Activated naive CD4-positive, alpha-beta T cell treated with Interleukin-2 at 50 U/mL for 16 hours (primary cell): ENCODE measurements at places on chromosomes 7 and 10.

DNA sequence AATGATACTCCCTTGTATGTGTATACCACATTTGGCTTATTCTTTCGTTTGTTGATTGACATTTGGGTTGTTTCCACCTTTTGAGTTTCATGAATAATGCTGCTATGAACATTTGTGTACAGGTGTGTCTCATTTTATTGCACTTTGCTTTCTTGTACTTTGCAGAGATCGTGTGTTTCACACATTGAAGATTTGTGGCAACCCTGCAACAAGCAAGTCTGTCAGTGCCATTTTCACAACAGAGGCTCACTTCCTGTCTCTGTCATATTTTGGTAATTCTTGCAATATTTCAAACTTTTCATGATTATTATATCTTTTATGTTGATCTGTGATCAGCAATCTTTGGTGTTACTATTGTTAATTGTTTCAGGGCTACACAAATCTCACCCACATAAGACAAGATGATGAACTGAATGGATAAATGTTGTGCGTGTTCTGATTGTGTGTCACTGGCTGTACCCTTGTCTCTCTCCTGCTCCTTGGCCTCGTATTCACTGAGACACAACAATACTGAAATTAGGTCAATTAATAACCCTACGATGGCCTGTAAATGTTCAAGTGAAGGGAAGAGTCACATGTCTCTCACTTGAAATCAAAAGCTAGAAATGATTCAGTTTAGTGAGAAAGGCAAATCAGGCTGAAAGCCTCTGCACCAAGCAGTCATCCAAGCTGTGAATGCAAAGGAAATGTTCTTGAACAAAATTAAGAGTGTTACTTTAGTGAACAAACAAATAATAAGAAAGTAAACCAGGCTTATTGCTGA lies 133.6 kb upstream of the JCAD start:
- DNase-seq, result no peak

DNA sequence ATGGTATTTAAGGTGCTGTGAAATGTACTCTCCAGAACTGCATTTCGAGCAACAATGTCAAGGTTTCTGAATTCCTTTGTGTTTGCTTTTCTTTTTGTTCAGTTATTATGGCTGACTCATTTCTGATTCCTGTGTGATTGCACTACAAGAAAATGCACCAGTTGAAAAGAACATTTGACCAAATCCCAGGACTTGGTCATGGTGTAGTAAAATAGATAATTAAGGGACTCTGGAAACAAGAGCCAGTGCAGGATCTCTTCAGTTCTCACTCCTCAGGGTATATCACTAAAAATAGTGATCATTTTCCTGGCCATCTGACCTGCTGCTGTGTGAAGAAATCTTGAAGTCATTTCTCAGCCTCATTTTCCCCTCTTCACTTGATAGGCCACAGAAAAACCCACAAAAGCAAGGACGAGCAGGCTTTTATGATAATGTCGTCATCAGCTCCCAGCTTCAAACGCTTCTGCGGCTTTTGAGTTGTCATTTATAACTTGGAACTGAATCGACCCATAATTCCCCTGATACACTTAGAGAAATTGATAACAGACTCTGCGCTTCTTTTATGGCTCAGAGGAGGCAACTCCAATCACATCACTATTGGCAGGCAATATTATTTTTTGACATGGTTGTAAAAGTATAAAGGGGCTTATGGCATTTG lies 274.7 kb downstream of the HDAC9 start:
- DNase-seq, result no peak

- no peak for DNase-seq
Observed at GRCh38 chr10:52453501-52453900, 139.4 kb downstream of the DKK1 start.

DNA sequence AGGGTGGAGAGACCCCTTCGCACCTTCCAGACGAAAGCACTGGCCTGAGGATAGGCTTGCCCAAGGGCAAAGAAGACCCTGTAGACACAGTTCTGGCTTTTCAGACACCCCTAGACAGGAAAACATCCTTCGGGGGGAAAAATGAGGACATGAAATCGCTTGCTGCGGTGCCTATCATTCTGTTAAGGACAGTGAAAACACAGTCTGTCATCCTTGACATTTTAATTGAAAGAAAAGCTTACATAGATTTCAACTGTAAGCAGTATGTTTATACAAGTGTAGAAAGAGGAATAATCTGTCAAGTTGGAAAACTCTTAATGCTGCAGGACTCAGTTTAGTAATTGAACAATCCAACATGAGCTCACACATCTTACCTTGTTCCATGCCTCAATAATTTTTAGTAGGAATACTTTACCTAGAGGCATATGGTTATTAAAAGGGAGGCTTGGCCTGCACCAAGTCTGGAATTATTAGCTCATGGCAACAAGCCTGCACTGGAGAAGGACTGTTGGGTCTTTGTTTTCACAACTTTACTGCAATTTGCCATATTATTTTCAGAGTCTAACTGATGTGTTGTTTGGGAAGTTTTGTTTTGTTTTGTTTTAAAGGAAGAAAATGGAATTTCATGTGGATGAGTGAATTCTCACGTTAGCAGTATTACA lies 243.5 kb downstream of the TRIL start:
- no peak for DNase-seq

DNA sequence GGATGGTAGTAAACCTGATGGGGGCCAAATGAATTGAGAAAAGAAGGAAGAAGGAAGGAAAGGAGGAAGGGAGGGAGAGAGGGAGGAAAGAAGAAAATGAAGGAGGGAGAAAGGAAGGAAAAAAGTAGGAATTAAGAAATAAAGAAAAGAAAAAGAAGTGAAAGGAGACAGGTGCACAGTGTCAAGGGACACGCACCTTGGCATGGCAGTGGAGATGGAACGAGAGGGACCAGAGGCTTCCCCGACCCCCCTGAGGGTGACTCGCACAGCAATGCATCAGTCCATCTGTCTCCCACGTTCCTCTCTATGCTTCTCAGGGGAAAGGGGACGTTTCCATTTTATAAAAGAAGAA lies 199.6 kb downstream of the CXCL12 start:
- DNase-seq, result no peak

DNA sequence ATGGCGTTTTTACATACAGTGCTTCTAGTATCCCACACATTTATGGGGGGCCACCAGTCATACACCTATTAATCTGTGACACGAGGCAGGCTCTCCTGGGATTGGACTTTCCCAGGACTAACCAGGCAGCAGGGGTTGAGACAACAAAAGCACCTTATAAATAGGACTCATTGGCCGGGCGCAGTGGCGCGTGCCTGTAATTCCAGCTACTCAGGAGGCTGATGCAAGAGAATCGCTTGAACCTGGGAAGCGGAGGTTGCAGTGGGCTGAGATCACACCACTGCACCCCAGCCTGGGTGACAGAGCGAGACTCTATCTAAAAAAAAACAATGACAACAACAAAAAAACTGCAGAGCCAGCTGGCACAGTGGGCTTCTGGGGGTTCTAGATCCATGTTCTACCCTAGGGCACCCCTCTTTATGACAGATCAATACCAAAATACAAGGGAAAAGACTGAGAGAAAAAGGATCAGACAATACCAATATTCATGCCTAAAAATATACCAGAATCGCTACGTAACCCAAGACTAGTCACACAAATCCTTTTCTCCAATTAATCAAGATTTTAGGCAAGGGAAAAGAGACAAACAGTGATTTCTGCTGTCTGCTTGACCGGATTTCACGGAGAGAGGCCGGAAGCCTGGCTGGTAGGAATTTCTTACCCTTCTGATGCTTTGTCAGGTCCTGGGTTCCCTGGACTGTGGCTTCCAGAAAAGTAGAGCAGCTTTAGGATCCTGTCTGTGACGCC lies 98.4 kb upstream of the CCNY start:
- DNase-seq, result no peak

DNA sequence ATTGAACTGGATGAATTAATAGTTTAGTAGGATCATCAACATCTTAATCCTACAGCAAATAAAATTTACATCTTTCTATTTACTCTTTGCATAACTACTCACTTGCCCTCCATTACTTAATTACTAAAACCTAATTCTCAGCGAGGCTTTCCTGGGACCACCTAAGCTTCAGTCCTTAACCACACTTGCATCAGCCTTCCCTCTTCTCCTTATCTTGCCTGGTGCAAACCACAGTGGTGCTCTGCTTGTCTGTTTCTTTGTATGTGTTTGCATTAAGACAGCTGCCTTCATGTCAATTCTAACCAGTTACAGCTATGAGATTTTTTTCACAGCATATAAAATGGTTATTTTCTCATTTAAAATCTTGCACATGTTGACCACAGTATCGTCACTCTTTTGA lies 72.6 kb upstream of the ZNF92 start:
- no peak for DNase-seq

DNA sequence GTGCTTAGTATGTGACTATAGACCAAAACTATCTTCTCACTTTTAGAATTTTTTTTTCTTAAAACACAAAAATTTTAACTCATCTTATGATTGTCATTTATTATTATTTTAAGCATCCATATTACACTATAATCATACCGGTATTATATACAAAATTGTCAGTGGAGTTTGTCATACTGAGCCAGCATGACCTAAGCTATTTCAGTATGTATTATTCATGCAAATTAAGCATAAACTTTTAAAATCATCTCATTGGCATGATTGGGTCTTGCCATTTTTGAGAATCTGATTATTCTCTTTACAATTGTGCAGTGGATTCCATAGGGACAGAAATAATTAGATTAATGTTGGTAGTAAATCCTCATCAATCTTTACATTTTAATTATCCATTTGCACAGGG lies 46.2 kb upstream of the STMP1 start:
- DNase-seq, result no peak

DNA sequence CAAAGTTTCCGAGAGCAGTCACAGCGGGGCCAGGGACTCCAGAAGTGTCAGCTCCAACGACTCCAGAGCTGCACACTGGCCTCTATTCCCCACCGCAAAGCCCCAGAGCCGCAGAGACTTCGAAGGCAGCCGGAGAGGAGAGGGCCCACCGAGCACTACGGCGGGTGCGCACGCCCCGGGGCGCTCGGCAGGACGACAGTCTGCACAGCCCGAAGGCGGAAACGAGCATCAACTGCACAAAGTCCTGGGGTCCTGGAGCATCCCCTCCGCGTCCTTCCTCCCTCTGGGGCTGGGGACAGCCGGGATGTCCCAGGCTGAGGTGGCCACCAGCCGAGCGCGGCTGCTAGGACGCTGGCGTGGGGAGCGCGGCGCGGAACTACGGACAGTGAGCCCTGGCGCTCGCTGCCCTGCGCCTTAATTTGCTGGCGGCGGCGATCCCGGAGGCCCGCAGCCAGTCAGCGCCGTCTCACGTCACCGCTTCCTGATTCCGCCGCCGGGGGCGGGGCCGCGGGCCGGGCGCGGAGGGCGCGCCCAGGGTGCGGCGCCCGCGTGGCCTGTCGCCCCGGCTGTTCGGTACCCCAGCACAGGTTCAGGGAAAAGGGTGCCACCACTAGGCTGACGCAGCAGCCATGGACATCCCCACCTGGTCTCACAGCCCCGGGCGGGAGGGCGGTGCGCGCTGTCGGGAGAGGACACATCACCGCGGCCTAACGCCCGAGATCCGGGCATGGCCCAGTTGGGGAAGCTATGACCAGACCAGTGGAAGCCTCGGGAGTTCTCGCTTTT lies at the start of gene TBX20:
Gene TBX20, minus strand, starts transcription at position 391 of the 786 bp plus-strand sequence. CDS start 480 bp downstream, outside the sequence.
- DNase-seq, result no peak

DNA sequence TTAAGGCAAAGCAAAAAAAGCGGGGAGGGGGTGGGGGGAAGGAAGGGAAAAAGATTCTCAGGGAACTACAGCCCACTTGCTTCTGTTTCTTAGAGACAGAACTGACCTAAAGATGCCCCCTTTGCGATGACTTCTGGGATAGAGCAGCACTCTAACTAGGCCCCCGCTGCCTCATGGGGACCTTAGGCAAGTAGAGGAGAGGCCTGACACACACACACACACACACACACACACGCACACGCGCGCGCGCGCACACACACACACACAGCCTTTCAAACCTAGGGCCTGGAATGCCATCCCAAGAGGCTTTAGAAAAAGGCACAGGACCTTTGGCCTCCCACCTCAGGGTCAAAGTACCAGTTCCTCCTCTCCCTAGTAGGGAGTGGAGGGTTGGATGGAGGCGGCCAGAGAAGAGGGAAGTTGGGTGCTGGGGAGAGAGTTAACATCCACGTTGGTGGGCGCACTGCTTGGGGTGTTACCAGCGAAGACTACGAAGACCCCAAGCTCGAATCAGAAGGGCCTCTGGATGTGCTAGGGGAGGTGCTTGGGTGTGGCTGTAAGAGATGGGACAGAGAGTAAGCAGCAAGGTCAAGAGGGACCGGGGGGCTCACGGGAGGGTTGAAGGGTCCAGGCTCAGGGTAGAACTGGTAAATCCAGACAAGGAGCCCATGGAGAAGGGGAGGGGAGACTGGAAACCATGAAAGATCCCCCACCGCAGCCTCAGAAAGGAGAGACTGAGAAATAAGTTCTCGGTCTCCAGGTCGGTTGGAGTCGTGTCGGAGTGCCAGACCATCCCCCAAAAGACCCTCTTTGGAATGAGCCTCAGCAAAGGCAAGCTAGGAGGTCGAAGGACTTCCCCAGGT lies 1.2 kb upstream of the COL1A2 start:
- DNase-seq, result no peak

- no peak for DNase-seq
Observed at GRCh38 chr10:6204341-6205191, 1.8 kb downstream of the PFKFB3 start.

DNA sequence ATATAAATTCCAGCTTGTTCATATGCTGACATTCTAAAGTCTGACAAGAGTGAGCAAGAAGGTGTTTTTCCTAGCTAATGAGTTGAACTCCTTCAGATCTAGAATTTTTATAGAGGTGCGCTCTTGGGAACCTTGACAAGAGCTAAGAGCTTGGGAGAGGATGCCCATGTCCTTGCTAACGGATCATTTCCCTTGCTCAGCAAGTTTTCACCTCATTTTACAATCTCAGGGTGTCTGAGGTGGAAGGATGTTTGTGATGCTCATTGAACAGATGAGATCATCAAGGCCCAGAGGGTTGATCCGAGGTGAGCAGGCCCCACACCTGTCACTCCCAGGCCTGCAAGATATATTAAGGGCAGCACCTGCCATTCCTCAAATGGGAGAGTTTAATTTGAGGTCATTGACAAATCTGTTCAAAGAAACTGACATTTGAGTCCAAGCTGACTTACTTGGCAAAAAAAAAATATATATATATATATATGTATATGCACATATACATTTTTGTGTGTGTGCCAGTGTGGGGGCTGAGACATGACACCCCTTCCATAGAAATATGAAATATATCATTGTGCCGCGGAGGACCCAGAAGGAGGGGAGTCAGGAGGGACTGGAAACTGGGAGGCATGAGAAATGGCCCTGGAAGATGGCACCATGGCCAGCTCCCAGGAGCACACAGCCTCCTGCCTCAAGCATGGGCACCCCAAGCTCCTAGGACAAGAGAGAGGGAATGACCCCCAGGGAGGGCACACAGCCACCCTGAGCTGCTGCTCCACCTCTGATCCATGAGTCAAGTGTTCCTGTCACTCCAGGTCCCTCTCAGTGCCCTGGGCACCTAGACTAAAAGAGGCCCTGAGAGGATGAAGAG lies 17.3 kb upstream of the TMEM72 start:
- DNase-seq, result no peak

GRCh38 chr10:89055159-89055558 lies 64.6 kb downstream of the FAS start:
- no peak for DNase-seq

GRCh38 chr7:137925091-137925490 lies 76.8 kb downstream of the CREB3L2 start:
- no peak for DNase-seq

GRCh38 chr7:12296051-12296570 lies 85.0 kb downstream of the TMEM106B start:
- DNase-seq, result no peak
